ENCODE measurements at places on chromosomes 12 and 14.
A peak's percentile ranks its signal among the peaks of the same experiment; 100 is the strongest.

- DNase-seq, result no peak
Observed at GRCh38 chr12:128810182-128811127, 13.3 kb downstream of the SLC15A4 start.

DNA sequence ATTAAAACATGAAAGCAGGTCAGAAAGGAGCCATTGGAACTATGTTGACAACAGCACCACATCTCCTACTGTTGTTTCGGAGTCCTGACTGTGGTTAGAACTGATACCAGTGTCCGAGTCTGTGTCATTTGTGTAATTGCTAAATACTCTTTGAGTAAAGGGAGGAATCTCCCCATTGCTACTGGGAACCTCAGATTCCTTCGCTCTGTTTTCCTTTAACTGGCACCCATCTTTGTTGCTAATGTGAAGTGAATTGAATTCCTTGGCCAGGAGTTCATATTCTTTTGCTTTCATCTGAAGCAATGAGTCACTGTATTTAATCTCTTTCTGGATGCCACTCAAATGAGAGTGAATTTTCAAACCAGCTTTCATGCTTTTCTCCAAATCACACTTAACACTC, 31.5 kb downstream of the RASSF9 start:
- DNase-seq, result no peak

DNA sequence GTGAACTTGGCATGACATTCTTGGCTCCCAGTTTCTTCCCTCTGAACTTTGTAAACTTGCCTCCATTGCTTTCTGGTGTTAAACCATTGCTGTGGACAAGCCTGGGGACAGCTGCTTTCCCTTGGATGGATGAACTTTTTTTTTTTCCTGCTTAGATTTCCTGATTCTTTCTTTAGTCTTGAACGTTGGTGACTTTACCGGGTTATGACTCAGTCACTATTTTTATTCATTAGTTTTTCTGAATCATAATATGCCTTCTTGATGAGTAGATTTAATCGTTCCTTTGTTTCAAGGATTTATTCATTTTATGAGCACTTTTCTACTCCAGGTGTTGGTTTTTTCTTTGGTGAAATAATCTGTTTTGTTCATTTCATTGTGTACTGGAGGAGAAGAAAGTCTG, 155.0 kb upstream of the RTL1 start:
- no peak for DNase-seq

GRCh38 chr12:92871116-92871515, 58.0 kb downstream of the EEA1 start:
- DNase-seq, result no peak

DNA sequence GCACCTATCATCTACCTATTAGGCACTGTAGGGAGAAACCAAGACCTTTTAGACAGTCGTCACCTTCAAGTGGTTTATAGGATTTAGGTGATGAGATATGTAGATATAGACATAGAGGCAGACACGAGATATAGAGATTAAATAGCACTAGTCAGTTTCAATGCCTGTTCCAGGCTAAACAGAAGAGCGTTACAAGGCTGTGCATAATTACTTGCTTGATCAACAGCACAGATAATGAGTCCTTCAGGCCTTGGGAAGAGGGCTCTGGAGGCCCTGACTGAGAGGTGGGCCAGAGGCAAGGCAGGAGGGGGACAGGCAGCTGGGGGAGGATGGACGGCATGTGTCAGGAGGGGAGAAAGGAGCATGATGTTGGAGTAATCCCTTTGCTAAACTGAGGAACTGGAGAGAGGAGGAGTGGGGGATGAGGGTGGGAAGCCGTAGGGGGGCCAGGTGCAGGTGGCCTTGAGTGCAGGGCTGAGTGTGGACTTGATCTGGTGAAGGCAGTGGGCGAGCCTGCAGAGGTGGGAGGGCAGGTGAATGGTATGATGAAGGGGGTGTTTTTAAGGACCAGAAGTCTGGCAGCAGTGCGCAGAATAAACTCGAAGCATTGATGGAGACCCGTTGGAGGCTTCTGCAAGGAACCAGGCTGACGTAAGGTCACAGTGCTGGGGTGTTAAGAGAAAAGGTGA, 43.9 kb upstream of the ATP23 start:
- DNase-seq, result no peak

DNA sequence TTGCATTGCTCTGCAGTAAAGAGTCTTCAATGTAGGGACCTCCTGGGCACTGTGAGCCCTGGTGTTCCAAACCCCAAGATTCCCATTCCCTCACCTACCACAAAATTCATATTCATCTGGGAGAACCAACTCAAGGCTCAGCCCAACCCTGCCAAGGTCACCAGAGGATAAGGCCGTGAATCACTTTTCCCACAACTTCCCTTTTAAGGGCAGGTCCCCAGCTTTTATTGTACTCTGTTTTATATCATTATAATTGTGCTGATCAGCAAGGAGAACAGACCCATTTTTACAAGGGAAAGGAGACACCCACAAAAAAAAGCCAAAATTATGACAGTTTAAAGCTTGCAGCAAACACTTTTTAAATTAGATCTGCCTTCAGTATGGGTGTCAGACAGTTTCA, 363.0 kb upstream of the FKBP4 start:
- no peak for DNase-seq

DNA sequence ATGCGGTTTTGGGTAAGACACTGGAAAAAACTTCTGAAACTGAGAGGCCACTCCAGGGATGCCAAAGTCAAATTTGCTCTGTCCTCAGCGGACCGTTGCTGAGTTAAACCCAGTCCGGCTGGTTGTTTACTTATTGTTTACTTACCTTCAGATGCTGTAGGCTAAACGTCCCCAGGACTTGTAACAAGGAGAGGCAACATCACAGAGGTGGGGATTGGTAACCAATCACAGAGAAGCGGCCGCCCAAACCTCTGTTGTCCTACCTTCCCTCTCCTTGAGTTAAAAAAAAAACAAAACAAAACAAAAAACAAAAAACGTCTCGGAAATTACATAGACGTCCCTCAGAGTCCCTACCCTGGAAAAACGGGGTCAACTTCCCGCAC, 380 bp downstream of the ANO2 start:
- no peak for DNase-seq

- peak; percentile 20 for DNase-seq
Observed at GRCh38 chr12:25241167-25242020, 9.3 kb downstream of the KRAS start.
